Karpas-422 (cell line): ENCODE measurements at places on chromosomes 16 and 17. TPM values are rescaled to one million over a fixed set of nuclear protein-coding genes. Genes with fewer than 3 reads are reported as not detected.
A peak's percentile ranks its signal among the peaks of the same experiment; 100 is the strongest.

Gene FOXC2
- total RNA-seq, result 0.07 TPM in 1 of 2 replicates, not detected in the other

DNA sequence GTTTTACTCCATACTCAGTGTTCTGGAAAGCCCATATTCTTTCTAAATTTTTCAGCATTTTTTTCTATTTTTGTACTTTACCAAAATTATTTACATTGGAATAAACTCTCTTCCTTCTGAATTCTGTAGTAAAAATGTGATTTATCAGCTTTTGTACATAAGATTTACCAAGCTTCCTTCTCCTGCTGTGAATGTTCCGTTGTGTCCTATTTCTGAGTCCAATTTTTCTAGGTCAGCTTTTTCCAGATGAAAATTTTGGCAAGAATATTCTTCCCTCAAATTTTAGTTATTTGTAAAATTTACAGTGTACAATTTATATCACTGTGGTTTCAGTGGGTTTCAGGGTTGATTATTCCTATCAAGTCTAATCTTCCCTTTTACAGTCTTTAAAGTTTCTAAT lies 27.5 kb downstream of the ASPA start:
- no peak for DNase-seq
- no peaks in the 10 kb centered on the region for H3K27me3 ChIP-seq
- H3K4me3 ChIP-seq, result no peak overlapping the region
- no peak overlapping the region for H3K27ac ChIP-seq
- no peaks in the 10 kb centered on the region for H3K36me3 ChIP-seq
- no peaks in the 10 kb centered on the region for H3K4me1 ChIP-seq

Gene PLD2
- total RNA-seq, result 13.1 and 23.3 TPM in 2 replicates

GRCh38 chr17:49629447-49629846 lies 48.5 kb downstream of the SPOP start:
- H3K27ac ChIP-seq, result no peak overlapping the region
- no peak for DNase-seq
- H3K4me3 ChIP-seq, result no peak overlapping the region
- H3K36me3 ChIP-seq, result no peaks in the 10 kb centered on the region

DNA sequence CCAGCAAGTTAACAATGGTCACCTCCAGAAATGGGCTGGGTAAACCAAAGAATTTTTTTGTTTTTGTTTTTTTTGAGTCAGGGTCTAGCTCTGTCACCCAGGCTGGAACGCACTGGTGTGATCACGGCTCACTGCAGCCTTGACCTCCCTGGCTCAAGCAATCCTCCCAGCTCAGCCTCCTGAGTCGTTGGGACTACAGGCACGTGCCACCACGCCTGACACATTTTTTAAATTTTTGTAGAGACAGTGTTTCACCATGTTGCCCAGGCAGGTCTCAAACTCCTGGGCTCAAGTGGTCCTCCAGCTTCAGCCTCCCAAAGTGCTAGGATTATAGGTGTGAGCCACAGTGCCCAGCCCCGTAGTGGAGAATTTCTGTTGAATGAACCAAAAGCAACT lies 1.7 kb downstream of the SPSB3 start:
- H3K27me3 ChIP-seq, result no peaks in the 10 kb centered on the region
- H3K36me3 ChIP-seq, result 0 out of 2 replicates have a peak, but pooled peaks cover under 1% of the 10 kb centered on the region
- H3K4me3 ChIP-seq, result peak overlapping the region; percentile 82; the same call in 1 of the 2 replicates
- H3K4me1 ChIP-seq, result peaks cover 20% of the 10 kb centered on the region
- no peak for DNase-seq

Gene TBC1D3C
- total RNA-seq, result not detected in 2 replicates

Gene ABAT
- 8.2 TPM in 2 replicates for total RNA-seq

Gene GGT6
- total RNA-seq, result not detected in 2 replicates

Gene TBC1D3K
- total RNA-seq, result not detected in 2 replicates

- H3K4me1 ChIP-seq, result no peaks in the 10 kb centered on the region
- DNase-seq, result no peak
- H3K27me3 ChIP-seq, result no peaks in the 10 kb centered on the region
Observed at GRCh38 chr16:20175358-20175757, 101.7 kb upstream of the GPR139 start.

GRCh38 chr17:17042384-17042736 lies at the start of gene MPRIP:
MPRIP (plus strand) TSS chr17:17042457; CDS start chr17:17042849, 392 bp downstream.
- H3K4me3 ChIP-seq, result peak within 1 kb of the TSS; percentile 74
- H3K27ac ChIP-seq, result no peak within 1 kb of the TSS
- DNase-seq, result no peak
- no peaks in the 10 kb centered on the region for H3K36me3 ChIP-seq

- H3K4me1 ChIP-seq, result no peaks in the 10 kb centered on the region
- no peaks in the 10 kb centered on the region for H3K27me3 ChIP-seq
- no peak overlapping the region for H3K4me3 ChIP-seq
Observed at GRCh38 chr17:4098521-4099209, 44.2 kb downstream of the ZZEF1 start.

GRCh38 chr16:31678649-31679325 lies 151.1 kb downstream of the AHSP start:
- no peak overlapping the region for H3K4me3 ChIP-seq
- DNase-seq, result no peak
- no peaks in the 10 kb centered on the region for H3K27me3 ChIP-seq
- H3K4me1 ChIP-seq, result no peaks in the 10 kb centered on the region
- H3K36me3 ChIP-seq, result no peaks in the 10 kb centered on the region

Gene PYDC1
- not detected in 2 replicates for total RNA-seq

GRCh38 chr16:66478733-66479511 lies 51.8 kb downstream of the BEAN1 start:
- H3K27ac ChIP-seq, result no peak overlapping the region
- H3K4me3 ChIP-seq, result no peak overlapping the region
- DNase-seq, result peak; percentile 92
- H3K27me3 ChIP-seq, result no peaks in the 10 kb centered on the region
- 0 out of 2 replicates have a peak, but pooled peaks cover 3% of the 10 kb centered on the region for H3K4me1 ChIP-seq
- H3K36me3 ChIP-seq, result no peaks in the 10 kb centered on the region

- peak overlapping the region; percentile 65 for H3K27ac ChIP-seq
- H3K4me1 ChIP-seq, result peaks cover 27% of the 10 kb centered on the region
- H3K27me3 ChIP-seq, result no peaks in the 10 kb centered on the region
- H3K36me3 ChIP-seq, result no peaks in the 10 kb centered on the region
- peak; percentile 93 for DNase-seq
- H3K4me3 ChIP-seq, result peak overlapping the region; percentile 97
Observed at GRCh38 chr16:14286368-14287230, 215.5 kb downstream of the MRTFB start.

Gene TEX19
- total RNA-seq, result 0.34 and 2.3 TPM in 2 replicates

GRCh38 chr16:47990676-47991075 lies 165.1 kb downstream of the ABCC12 start:
- DNase-seq, result no peak
- no peaks in the 10 kb centered on the region; the same call in 1 of the 2 replicates for H3K27me3 ChIP-seq
- no peak overlapping the region for H3K27ac ChIP-seq
- H3K4me3 ChIP-seq, result no peak overlapping the region
- peaks cover 5% of the 10 kb centered on the region; the same call in 1 of the 2 replicates for H3K36me3 ChIP-seq
- peaks cover 41% of the 10 kb centered on the region for H3K4me1 ChIP-seq

- no peak for DNase-seq
- H3K27ac ChIP-seq, result no peak overlapping the region
- H3K27me3 ChIP-seq, result no peaks in the 10 kb centered on the region
- H3K4me3 ChIP-seq, result no peak overlapping the region
- H3K4me1 ChIP-seq, result no peaks in the 10 kb centered on the region
Observed at GRCh38 chr16:19746561-19746960, 28.5 kb downstream of the IQCK start.

Gene TPSB2
- total RNA-seq, result not detected in 2 replicates

- no peak overlapping the region for H3K4me3 ChIP-seq
- no peaks in the 10 kb centered on the region for H3K27me3 ChIP-seq
- H3K36me3 ChIP-seq, result no peaks in the 10 kb centered on the region
- no peak overlapping the region for H3K27ac ChIP-seq
Observed at GRCh38 chr16:33059206-33059605, 134.8 kb upstream of the TP53TG3C start.

GRCh38 chr16:67571981-67572431 lies 9.7 kb downstream of the CTCF start:
- DNase-seq, result no peak
- H3K27me3 ChIP-seq, result no peaks in the 10 kb centered on the region
- H3K36me3 ChIP-seq, result peaks cover 32% of the 10 kb centered on the region
- H3K4me3 ChIP-seq, result no peak overlapping the region
- peaks cover 5% of the 10 kb centered on the region for H3K4me1 ChIP-seq

DNA sequence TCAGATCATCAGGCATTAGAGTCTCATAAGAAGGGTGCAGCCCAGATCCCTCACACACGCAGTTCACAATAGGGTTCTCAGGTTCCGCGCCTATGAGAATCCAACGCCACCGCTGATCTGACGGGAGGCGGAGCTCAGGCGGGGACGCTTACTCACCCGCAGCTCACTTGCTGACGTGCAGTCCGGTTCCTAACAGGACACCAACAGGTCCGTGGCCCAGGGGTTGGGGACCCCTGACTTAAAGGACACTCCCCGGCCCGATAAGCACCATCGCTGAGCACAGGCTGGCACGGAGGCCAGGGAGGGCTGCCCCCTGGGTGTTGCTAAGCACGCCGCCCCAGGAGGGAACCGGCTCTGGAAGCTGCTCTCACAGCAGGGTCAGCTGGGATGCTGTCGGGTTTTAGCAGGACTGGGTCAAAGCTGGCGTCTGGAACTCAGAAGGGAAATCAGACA lies 30.1 kb upstream of the BAHCC1 start:
- H3K4me3 ChIP-seq, result no peak overlapping the region
- H3K27ac ChIP-seq, result no peak overlapping the region
- no peaks in the 10 kb centered on the region for H3K27me3 ChIP-seq
- H3K4me1 ChIP-seq, result peaks cover 9% of the 10 kb centered on the region

Gene CNTNAP1
- 0.19 and 0.65 TPM in 2 replicates for total RNA-seq

Gene RBFOX1
- total RNA-seq, result 1.3 TPM in 1 of 2 replicates, not detected in the other

DNA sequence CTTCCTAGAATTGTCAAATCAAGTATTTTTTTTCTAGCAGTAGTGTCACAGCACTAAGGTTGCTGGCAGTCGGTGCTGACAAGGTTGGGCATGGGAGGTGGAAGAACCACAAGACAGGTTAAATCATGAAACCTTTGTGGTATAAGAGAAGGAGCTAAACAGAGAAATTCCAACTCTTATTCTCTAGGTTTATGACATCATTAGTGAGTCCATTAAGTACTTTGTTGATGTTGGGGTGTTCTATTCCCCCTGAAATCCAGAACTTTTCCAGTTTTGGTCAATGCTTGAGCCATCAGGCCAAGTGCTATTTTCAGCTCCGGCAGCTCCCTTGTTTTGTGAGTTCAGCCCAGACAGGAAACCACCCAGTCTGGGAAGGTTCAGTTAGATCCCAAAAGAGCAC lies 206.0 kb upstream of the SOX9 start:
- H3K27me3 ChIP-seq, result no peaks in the 10 kb centered on the region
- no peak for DNase-seq

DNA sequence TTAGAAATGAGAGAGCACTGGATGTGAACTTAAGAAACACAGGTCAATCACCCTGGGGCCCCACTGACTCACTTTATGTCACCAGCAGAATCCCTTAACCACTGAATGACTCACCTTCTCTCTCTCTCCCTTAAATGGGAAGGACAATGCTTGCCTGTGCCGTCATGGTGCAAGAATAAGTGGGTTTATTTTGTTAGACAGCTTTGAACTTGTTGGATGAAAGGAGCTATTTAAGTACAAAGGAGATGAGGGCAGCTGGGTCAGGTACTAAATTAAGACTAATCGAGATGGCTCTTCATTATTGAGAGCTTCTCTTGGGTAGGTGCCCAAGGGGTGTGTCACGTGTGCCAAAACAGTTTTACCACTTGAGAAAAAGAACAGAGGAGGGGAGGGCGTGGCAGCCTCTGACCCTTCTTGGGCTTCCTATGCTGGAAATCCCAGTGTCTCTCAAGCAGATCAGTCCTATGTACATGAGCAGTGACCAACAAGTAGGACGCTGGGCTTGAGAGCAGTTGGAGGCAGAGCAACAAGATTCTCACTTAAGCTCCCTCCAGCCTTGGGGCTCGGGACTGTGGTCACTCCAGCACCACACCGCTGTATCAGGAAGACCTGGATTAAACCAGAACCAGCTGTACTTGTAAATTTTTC lies 6.7 kb upstream of the KRT31 start:
- no peak for DNase-seq
- H3K4me3 ChIP-seq, result no peak overlapping the region
- no peak overlapping the region for H3K27ac ChIP-seq
- no peaks in the 10 kb centered on the region for H3K27me3 ChIP-seq
- no peaks in the 10 kb centered on the region for H3K4me1 ChIP-seq

GRCh38 chr16:83807327-83807709 lies 460 bp upstream of the HSBP1 start:
- peaks cover 19% of the 10 kb centered on the region for H3K4me1 ChIP-seq
- no peak for DNase-seq
- H3K27me3 ChIP-seq, result no peaks in the 10 kb centered on the region

Gene TM4SF5
- not detected in 2 replicates for total RNA-seq

DNA sequence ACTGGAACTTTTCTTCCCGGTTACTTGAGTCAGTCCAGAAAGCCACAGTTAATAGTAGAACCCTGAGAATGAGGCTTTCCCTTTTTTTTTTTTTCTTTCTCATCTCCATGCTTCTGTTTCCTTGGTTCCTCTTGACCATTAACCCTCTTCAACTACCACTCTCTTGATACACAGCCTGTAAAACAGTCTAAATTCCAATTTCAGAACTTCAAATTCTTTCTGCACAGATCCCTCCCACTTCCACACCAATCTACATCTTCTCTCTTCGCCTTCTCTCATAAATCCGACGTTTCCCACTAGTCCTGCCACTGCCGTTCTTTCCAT lies 588 bp downstream of the METTL16 start:
- H3K36me3 ChIP-seq, result peaks cover 11% of the 10 kb centered on the region
- H3K4me1 ChIP-seq, result peaks cover 22% of the 10 kb centered on the region
- no peaks in the 10 kb centered on the region for H3K27me3 ChIP-seq
- H3K27ac ChIP-seq, result peak overlapping the region; percentile 84

- H3K4me1 ChIP-seq, result peaks cover 13% of the 10 kb centered on the region
- no peaks in the 10 kb centered on the region for H3K36me3 ChIP-seq
- no peak overlapping the region for H3K27ac ChIP-seq
- no peak for DNase-seq
- H3K27me3 ChIP-seq, result no peaks in the 10 kb centered on the region
Observed at GRCh38 chr17:31598921-31599571, 207.6 kb downstream of the RAB11FIP4 start.

DNA sequence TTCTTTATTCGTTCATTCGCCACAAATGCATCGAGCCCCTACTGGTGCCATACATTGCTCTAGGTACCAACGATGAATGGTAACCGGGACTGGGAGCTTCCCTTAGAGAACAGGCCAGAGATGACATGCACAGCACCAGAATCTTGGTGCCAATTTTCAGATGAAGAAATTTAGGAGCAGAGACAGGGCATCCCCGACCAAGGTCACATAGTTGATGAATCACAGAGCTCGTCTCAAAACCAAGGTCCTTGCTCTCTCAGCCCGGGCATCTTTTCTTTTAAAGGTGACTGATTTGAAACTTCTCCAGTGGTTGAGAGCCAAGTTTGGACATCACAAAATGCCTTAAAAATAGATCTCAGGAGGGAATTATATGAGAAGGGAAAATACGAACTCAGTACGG lies 73.2 kb upstream of the C16orf82 start:
- H3K4me1 ChIP-seq, result no peaks in the 10 kb centered on the region
- H3K27me3 ChIP-seq, result no peaks in the 10 kb centered on the region
- no peak overlapping the region for H3K27ac ChIP-seq
- no peak for DNase-seq

Gene TOP2A
- total RNA-seq, result 101 and 199 TPM in 2 replicates
